ENCODE measurements at places on chromosomes 2 and 18. TPM values are rescaled to one million over a fixed set of nuclear protein-coding genes. Genes with fewer than 3 reads are reported as not detected.

DNA sequence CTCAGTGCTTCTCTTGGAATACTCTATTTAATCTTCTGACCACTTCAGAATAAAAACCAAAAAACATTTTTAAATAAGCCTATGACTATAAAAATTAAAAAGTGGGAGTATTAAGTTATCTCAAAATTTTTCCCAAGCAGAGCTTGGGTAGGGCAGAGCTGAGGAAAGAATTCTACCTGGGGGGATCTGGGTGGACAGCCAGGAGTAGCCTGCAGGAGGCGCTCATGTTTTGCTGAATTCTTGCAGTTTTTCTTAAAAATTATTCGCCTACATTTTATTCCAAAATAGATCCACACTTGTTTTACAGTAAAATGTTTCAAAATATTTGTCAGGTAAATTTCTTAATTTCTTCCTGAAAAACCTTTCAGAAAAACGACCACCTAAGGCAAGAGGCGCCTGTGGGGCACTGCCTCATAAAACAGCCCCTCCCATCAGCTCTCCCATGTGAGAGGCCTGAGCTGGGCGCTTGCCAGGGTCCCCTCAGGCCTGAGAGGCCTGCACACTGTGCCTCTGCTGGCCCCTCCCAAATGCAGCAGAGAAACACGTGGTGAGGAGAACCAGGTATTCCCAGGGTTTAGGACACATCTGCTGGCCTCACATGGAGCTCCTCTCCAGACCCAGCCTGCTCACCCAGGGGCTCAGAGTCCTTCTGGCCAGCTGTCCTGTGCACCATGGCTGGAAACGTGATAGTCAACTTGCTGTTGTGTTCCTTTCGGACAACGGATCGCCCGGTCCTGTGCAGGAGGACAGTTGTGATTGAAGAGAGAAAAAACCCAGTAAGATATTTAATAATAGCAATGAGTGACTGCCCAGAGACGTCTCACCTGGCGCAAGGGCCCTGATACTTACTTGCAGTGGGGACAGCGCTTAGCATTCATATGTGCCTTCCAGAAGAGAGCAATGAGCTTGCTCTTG is 17.5 kb downstream of the POLR1A start:
- no peak for DNase-seq

DNA sequence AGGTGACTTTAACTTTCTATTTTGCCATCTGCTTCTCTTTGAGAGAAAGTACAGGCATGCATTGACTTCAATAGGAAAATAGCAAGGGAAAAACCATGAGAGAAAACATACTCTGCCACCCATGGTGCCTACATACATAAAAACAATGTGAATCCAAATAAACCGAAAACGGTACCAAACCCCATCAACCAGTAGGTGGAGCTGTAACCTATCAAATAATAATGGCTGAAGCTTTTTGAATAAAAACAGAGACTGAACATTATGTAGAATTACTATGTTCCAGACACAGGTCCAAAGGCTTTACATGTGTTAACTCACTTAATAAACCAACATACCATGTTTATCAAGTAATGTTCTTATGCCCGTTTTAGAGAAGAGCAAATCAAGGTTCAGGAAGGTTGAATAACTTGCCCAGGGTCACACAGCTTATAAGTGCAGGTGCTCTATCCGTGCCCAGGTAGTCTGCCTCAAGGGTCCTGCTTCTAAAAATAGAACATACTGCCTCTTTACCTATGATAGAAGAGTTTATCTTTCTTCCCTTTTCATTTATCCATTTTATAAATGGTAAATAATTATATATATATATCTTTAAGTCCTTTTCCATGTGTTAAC is 293.9 kb upstream of the SYT4 start:
- no peak for DNase-seq

GRCh38 chr18:13546638-13547037 is 179.7 kb downstream of the FAM210A start:
- DNase-seq = no peak

DNA sequence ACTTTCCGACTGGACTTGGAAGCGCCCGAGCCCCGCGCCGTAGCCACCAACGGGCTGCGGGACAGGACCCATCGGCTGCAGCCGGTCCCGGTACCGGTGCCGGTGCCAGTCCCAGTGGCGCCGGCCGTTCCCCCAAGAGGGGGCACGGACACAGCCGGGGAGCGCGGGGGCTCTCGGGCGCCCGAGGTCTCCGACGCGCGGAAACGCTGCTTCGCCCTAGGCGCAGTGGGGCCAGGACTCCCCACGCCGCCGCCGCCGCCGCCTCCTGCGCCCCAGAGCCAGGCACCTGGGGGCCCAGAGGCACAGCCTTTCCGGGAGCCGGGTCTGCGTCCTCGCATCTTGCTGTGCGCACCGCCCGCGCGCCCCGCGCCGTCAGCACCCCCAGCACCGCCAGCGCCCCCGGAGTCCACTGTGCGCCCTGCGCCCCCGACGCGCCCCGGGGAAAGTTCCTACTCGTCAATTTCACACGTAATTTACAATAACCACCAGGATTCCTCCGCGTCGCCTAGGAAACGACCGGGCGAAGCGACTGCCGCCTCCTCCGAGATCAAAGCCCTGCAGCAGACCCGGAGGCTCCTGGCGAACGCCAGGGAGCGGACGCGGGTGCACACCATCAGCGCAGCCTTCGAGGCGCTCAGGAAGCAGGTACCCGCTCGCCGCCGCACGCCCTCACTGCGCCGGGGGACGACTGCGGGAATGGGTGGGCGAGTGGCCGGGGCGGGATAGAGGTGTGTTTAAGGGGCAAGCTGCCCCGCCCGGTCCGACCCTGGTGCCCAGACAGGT is 713 bp downstream of the ATOH8 start:
- peak; percentile 78 for DNase-seq

DNA sequence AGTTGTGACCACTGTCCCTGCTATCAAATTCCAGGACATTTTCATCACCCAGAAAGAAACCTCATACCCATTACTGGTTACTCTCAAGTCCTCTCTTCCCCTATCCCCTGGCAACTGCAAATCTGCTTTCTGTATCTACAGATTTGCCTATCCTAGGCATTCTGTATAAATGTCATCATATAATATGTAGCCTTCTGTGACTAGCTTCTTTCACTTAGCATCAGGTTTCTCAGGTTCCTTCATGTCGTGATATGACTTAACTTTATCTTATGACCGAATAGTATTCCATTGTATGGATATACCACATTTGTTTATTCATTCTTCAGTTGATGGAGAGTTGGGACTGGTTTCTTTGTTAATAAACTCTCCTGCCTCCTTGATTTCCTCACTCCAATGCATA is 60.5 kb downstream of the PMAIP1 start:
- no peak for DNase-seq

GRCh38 chr2:113755035-113755834 is 1.2 kb downstream of the SLC35F5 start:
- DNase-seq = no peak

- no peak for DNase-seq
Observed at GRCh38 chr2:177397481-177398289, 5.1 kb downstream of the AGPS start.

GRCh38 chr2:107358362-107358761 is 468.3 kb upstream of the RGPD4 start:
- no peak for DNase-seq

- no peak for DNase-seq
Observed at GRCh38 chr18:7617738-7618422, 50.8 kb downstream of the PTPRM start.

DNA sequence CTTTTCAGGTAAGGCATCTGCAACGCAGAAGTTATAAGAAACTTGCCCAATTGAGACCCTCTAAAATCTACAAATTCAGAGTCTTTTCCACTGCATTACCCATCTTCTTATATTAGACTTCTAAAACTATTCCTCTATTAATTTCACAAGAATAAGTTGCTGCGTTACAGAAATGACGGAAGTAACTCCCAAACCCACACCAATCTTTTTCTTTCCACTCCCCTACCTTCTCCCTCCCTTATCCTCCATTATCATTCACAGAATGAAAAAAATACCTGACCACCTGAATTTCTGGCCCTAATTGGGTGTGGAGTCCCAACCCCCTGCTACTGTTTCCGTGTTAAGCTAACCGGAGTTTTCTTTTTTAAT is 689 bp downstream of the RPRD1A start:
- no peak for DNase-seq

DNA sequence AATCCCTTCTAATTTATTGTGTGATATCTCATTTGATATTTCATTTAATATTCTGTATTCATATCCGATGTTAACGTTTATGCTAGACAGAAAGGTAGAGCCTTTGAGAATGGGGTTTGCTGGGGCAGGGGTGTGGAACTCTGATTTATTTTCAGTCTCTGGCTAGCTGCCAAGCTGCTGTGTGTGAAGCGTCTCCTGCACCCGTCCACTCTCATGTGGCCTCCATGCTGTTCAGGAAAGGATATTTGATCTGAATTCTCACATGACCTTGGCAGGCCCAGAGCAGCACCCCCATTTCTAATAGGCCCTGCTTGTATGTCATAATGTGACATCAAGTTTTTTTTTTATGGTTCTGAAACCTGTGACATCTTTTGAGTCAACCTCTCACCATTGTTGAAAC is 1.6 kb downstream of the IL1R1 start:
- DNase-seq = no peak

DNA sequence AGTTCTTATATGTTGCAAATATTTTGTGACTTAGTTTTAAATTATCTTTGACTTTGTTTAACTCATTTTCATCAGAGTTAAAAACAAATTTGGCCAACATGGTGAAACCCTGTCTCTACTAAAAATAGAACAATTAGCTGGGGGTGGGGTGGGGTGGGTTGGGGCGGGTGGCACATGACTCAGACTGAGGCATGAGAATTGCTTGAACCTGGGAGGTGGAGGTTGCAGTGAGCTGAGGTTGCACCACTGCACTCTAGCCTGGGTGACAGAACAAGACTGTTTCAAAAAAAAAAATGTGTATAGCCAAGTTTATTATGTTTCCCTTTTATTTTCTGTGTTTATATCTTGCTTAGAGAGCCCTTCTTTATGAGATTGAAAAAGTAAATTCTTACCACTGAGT is 14.2 kb upstream of the LIPG start:
- DNase-seq = no peak

DNA sequence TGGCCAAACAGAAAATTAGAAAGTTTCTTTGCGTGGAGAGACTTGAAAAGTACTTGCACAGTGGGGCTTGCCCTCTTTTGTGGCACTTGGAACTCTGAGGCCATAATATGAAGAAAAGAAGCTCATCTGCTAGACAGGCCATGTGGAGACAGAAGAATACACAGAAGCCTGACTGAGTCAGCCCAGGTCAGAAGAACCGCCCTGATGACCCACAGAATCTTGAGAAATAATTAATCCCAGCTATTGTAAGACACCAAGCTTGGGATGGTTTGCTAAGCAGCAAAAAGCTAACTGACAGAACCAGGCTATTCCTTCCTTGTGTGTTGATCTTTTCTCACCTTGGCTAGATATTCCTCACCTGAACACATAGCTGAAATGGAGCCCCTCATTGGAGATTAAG is 33.7 kb downstream of the G6PC2 start:
- DNase-seq = no peak

GRCh38 chr2:24512404-24512803 is 21.4 kb downstream of the NCOA1 start:
- DNase-seq = no peak

GRCh38 chr2:217167531-217167930 is 307.7 kb upstream of the TNP1 start:
- DNase-seq = no peak

DNA sequence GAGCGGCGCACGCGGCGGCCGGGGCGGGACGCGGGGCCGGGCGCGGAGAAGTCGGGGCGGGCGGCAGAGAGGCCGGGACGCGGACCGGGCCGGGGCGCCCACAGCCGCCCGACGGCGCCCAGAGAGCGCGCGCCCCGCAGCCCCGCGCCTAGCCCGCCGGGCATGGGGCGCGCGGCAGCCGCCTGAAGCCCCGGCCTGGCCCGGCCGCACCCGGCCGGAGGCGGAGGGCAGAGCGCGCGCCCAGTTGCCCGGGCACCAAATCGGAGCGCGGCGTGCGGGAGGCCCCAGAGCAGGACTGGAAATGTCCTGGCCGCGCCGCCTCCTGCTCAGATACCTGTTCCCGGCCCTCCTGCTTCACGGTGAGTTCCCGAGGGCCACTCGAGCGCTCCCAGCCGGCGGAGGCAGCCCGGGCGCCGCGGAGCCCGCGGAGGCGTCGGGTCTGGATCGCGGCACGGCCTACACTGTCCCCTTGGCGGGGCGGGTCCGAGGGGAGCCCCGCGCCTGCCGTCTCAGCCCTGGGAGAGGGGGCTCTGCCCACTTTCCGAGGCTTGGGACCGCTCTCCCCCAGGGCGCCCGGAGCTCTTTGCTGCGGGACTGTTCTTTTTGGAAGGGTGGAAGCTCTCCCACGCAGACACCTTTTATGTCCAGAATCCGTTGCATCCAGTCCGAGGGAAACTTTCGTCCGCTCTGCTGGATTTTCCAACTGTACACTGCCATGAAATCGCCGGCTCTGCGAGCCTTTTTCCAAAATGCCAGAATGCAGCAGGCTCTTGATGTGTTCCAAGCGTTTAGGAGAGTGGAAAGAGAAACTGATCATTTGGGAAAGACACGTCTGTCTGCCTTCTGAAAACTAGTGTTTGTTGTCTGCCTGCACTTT is 484 bp downstream of the APCDD1 start:
- peak; percentile 82 for DNase-seq

DNA sequence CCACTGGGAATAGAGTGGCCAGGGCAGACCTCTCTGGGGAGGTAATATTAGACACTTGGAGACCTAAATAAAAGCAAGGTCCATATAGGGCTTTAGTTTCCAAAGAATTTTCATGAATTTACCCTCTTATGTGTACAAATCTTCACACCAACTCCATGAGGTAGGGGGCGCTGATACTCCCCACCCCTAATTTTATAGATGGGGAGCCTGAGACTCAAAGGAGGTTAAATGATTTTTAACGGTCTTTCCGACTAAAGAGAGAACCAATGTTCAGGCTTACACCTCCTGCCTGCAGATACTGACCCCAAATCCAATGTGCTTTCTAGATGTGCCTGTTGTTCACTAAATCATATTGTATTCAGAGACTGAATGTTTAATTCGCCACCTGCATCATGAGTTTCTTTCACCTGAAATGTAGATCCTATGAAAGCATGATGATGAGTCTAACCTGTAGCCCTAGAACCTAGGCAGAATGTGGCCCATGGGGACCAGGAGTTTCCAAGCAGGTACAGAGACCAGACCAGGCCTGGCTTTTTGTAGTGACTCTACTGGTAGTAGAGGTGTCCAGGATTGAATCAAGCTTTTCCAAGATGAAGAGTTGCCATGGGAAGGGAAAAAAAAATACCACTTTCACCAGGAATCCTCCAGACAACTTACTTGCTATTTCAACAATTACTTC is 16.8 kb upstream of the PAX3 start:
- no peak for DNase-seq

GRCh38 chr2:76296438-76296837 is 585.7 kb upstream of the GCFC2 start:
- no peak for DNase-seq

GRCh38 chr2:20424300-20425290 is 22.3 kb upstream of the RHOB start:
- peak; percentile 73 for DNase-seq

The TGFBRAP1 gene
- total RNA-seq = 22.9 TPM

The PARD6G gene
- total RNA-seq = 6.5 TPM

The POTEI gene
- not detected for total RNA-seq

The OSR1 gene
- 9.7 TPM for total RNA-seq

The KYNU gene
- 34.5 TPM for total RNA-seq

The PIEZO2 gene
- 20.4 TPM for total RNA-seq

The POTEJ gene
- not detected for total RNA-seq

The RTTN gene
- 13.0 TPM for total RNA-seq

The CERKL gene
- 0.29 TPM for total RNA-seq

The UCN gene
- total RNA-seq = 2.8 TPM

The PROC gene
- total RNA-seq = not detected

The IL36A gene
- total RNA-seq = not detected

The ZSCAN30 gene
- 18.9 TPM for total RNA-seq

The USP40 gene
- 47.6 TPM for total RNA-seq

The LHCGR gene
- not detected for total RNA-seq

The CCDC88A gene
- total RNA-seq = 86.1 TPM
